ENCODE measurements at places on chromosomes 13 and 19. TPM values are rescaled to one million over a fixed set of nuclear protein-coding genes. Genes with fewer than 3 reads are reported as not detected.

DNA sequence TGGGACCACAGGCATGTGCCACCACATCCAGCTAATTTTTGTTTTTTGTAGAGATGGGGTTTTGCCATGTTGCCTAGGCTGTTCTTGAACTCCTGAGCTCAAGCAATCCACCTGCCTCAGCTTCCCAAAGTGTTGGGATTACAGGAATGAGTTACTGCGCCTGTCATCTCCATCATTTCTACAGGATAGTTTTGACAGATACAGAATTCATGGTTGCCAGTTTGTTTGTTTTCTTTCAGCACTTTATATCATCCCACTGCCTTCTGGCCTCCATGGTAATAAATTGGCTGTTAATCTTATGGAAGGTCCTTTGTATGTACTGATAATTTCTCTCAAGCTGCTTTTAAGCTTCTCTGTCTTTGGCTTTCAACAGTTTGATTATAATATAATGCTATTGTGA, 165.2 kb downstream of the RNF17 start:
- H3K4me1 ChIP-seq = no peaks in the 10 kb centered on the region
- DNase-seq = no peak
- H3K4me3 ChIP-seq = no peak overlapping the region
- H3K27ac ChIP-seq = no peak overlapping the region
- no peaks in the 10 kb centered on the region for H3K36me3 ChIP-seq

GRCh38 chr19:43286786-43287185, 17.5 kb upstream of the PSG9 start:
- peaks cover 2% of the 10 kb centered on the region for H3K27me3 ChIP-seq
- DNase-seq = no peak
- no peak overlapping the region for H3K27ac ChIP-seq
- H3K4me1 ChIP-seq = no peaks in the 10 kb centered on the region
- no peak overlapping the region for H3K4me3 ChIP-seq

DNA sequence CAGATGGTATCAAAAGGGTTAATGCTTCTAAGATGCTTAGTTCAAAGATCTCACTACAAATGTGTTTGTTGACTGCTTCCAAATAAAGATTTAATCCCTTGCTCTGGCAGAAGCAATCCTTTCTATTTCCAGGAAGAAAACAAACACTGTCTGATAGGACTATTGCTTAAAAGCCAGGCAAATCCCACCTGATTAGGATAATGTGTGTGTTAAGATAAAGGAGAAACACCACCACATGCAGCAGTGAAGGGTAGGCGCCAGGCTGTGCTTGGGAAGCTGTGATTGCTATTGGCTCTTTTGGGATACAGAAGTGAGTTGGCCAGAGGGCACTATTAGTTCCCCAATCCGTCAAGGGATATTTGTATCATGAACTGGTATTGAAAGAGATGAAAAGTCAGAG, 62.8 kb upstream of the LRCH1 start:
- no peak for DNase-seq
- H3K4me1 ChIP-seq = no peaks in the 10 kb centered on the region
- no peaks in the 10 kb centered on the region for H3K27me3 ChIP-seq
- no peak overlapping the region for H3K4me3 ChIP-seq
- H3K27ac ChIP-seq = no peak overlapping the region

DNA sequence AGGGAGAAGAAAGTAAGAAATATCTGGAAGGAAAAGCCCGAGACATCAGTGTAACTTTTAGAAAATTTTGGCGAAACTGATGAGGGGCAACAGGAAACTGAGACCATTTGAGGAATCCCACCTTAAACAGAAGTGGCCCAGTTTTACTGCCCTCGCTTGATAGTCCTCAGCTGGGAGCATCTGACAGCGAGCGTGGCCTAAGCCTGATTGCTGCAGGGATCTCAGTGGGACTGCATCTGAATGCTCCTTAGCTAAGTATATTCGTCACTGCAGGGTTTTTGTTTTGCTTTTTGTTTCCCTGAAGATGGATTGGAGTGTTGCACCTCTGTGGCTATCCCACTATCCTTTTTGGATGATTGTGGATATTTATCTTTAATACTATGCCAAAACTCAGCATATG, 262.7 kb upstream of the KLHL1 start:
- H3K36me3 ChIP-seq = no peaks in the 10 kb centered on the region
- H3K4me3 ChIP-seq = no peak overlapping the region
- DNase-seq = no peak
- H3K27ac ChIP-seq = no peak overlapping the region
- no peaks in the 10 kb centered on the region for H3K27me3 ChIP-seq

GRCh38 chr13:31697290-31697689, 42.0 kb upstream of the RXFP2 start:
- H3K36me3 ChIP-seq = no peaks in the 10 kb centered on the region
- no peak overlapping the region for H3K27ac ChIP-seq
- DNase-seq = no peak
- H3K4me1 ChIP-seq = no peaks in the 10 kb centered on the region

GRCh38 chr13:83272076-83272475, 610.2 kb downstream of the SLITRK1 start:
- no peak for DNase-seq
- H3K36me3 ChIP-seq = no peaks in the 10 kb centered on the region
- no peaks in the 10 kb centered on the region for H3K27me3 ChIP-seq

GRCh38 chr13:39263033-39263432, 224.8 kb downstream of the NHLRC3 start:
- peaks cover 7% of the 10 kb centered on the region for H3K4me1 ChIP-seq
- no peaks in the 10 kb centered on the region for H3K36me3 ChIP-seq
- DNase-seq = peak; percentile 65
- H3K27me3 ChIP-seq = peaks cover 9% of the 10 kb centered on the region

GRCh38 chr13:43558326-43558725, 228.4 kb downstream of the ENOX1 start:
- no peak overlapping the region for H3K4me3 ChIP-seq
- no peak overlapping the region for H3K27ac ChIP-seq
- peaks cover 4% of the 10 kb centered on the region for H3K27me3 ChIP-seq
- H3K4me1 ChIP-seq = no peaks in the 10 kb centered on the region
- no peak for DNase-seq

DNA sequence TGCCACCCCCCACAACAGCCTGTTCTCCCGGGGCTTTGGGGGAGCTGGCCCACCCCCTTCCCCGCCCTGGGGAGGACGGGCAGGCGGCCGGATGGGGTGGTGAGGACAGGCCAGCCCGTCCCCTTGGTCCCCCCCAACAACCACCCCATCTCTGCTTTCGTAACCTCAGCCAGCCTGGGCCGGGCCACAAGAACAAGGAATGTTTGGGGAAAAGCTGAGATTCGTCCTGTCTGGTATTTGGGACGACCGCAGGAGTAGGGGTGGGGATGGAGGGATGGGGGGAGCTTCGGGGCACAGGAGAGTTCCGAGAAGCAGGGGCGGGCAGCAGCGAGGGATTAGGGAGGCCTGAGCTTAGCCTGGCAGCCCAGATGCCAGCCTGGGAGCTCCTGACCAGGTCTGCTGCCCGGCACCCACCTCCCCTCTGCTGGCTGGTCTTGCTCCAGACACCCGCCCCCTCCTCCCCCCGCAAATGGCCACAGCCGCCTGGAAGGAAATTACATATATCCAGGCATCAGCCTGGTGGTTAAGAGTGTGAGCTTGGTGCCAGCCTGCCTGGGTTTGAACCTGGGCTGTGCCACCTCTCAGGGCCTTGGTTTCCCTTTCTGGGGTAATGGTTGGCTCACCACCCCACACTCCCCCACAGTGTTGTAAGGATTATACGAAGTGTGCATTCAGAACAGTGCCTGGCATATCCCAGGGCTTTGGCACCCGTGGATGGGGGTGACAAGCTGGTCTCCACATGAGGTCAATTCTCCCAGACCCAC, at the start of gene PODNL1:
Gene PODNL1, minus strand, starts transcription at position 117 of the 764 bp plus-strand sequence. CDS start 236 bp downstream, outside the sequence.
- peaks cover 1% of the 10 kb centered on the region for H3K4me1 ChIP-seq
- no peaks in the 10 kb centered on the region for H3K36me3 ChIP-seq
- DNase-seq = no peak
- H3K27ac ChIP-seq = no peak within 1 kb of the TSS
- peaks cover 6% of the 10 kb centered on the region for H3K27me3 ChIP-seq

DNA sequence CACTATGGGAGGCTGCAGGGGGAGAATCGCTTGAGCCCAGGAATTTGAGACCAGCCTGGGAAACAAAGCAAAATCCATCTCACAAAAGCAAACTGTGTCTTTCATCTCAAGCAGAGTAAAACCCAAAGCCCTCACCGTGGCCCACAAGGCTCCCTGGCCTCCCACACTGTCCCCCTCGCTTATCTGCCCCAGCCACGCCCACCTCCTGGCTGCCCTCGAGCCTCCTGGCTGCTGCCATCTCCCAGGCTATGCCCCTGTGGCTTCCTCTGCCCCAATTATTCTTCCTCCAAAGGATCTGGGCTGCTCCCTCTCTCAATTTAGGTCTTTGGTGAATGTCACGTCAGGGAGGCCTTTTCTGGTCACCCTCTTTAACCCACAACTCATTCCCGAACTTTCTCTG, 3.6 kb downstream of the RABAC1 start:
- H3K27me3 ChIP-seq = no peaks in the 10 kb centered on the region
- H3K36me3 ChIP-seq = no peaks in the 10 kb centered on the region
- no peak overlapping the region for H3K4me3 ChIP-seq
- H3K4me1 ChIP-seq = peaks cover 22% of the 10 kb centered on the region
- H3K27ac ChIP-seq = no peak overlapping the region

GRCh38 chr13:30004204-30004603, 153.8 kb upstream of the UBL3 start:
- H3K27me3 ChIP-seq = peaks cover 2% of the 10 kb centered on the region
- peaks cover 17% of the 10 kb centered on the region for H3K4me1 ChIP-seq
- no peak for DNase-seq
- H3K36me3 ChIP-seq = no peaks in the 10 kb centered on the region

- H3K4me3 ChIP-seq = no peak overlapping the region
- H3K27me3 ChIP-seq = peaks cover 30% of the 10 kb centered on the region
- H3K36me3 ChIP-seq = no peaks in the 10 kb centered on the region
- no peak overlapping the region for H3K27ac ChIP-seq
- no peaks in the 10 kb centered on the region for H3K4me1 ChIP-seq
These were observed 50.3 kb downstream of the GSX1 start for GRCh38 chr13:27842571-27842970.

- no peak overlapping the region for H3K4me3 ChIP-seq
- H3K27me3 ChIP-seq = no peaks in the 10 kb centered on the region
- H3K27ac ChIP-seq = no peak overlapping the region
- DNase-seq = no peak
- H3K4me1 ChIP-seq = no peaks in the 10 kb centered on the region
These were observed 193.7 kb downstream of the ZNF737 start for GRCh38 chr19:20371911-20372310.

- no peaks in the 10 kb centered on the region for H3K27me3 ChIP-seq
- no peak overlapping the region for H3K27ac ChIP-seq
- peaks cover 4% of the 10 kb centered on the region for H3K4me1 ChIP-seq
- DNase-seq = peak; percentile 91
These were observed 67.7 kb downstream of the ALOX5AP start for GRCh38 chr13:30802953-30803478.

- H3K27ac ChIP-seq = no peak overlapping the region
- DNase-seq = peak; percentile 71
- peak overlapping the region; percentile 38 for H3K4me3 ChIP-seq
- H3K27me3 ChIP-seq = peaks cover 7% of the 10 kb centered on the region
These were observed 5.0 kb upstream of the LENG1 start for GRCh38 chr19:54164369-54165068.

DNA sequence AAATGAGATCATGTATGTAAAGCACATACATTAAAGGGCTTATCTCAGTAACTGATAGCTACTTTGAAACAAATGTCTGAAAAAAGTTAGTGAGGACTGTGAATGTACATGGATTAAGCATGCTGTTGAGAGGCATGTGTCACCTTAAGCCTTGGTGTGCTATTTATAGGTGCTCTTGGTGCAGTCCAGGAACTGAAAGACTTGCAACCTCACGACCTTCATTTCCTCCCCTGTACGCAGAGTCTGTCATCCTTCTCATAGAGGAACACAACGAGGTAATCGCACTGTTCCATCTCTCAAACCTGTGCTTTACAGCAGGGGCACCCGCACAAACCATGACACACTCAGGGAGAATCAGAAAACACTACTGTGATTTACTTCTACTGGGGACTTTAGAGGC, 65.6 kb downstream of the UFM1 start:
- no peak overlapping the region for H3K27ac ChIP-seq
- H3K4me1 ChIP-seq = peaks cover 5% of the 10 kb centered on the region
- H3K4me3 ChIP-seq = no peak overlapping the region
- H3K36me3 ChIP-seq = no peaks in the 10 kb centered on the region
- peak; percentile 27 for DNase-seq

GRCh38 chr19:14575428-14575980, 3.6 kb upstream of the NDUFB7 start:
- no peak overlapping the region for H3K27ac ChIP-seq
- H3K27me3 ChIP-seq = no peaks in the 10 kb centered on the region
- peaks cover 28% of the 10 kb centered on the region for H3K4me1 ChIP-seq
- H3K36me3 ChIP-seq = peaks cover 2% of the 10 kb centered on the region
- no peak for DNase-seq
- H3K4me3 ChIP-seq = no peak overlapping the region

DNA sequence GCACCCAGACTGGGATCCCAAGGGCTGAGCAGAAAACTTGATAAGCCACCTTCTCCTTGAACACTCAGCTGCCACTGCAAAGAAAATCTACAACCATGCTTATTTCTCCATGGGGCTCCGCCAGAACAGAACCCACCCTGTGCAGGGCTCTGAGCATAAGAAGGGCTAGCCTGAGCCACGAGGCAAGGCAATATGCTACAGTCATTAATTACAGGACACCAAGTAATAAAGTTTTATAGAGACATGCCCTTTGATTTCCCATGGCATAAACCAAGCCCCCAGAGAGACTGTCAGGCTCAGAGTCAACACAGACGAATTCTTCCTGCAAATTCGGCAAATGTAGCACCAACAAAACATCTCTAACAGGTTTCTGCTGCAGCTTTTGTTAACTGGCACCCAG, 5.7 kb downstream of the PEPD start:
- H3K27ac ChIP-seq = no peak overlapping the region
- peaks cover 2% of the 10 kb centered on the region for H3K36me3 ChIP-seq
- DNase-seq = no peak
- no peak overlapping the region for H3K4me3 ChIP-seq
- H3K27me3 ChIP-seq = no peaks in the 10 kb centered on the region

GRCh38 chr19:48466561-48467325, 2.4 kb upstream of the CYTH2 start:
- peaks cover 23% of the 10 kb centered on the region for H3K4me1 ChIP-seq
- H3K27me3 ChIP-seq = no peaks in the 10 kb centered on the region

- H3K27me3 ChIP-seq = no peaks in the 10 kb centered on the region
- peaks cover 6% of the 10 kb centered on the region for H3K36me3 ChIP-seq
- H3K4me3 ChIP-seq = no peak overlapping the region
These were observed 133.0 kb downstream of the STK24 start for GRCh38 chr13:98443800-98444325.

Gene KLK3
- total RNA-seq = not detected

Gene NRTN
- total RNA-seq = 0.32 TPM

Gene ADAMTSL5
- 2.5 TPM for total RNA-seq

Gene CATSPERD
- total RNA-seq = not detected

Gene CEACAM3
- not detected for total RNA-seq

Gene PRRG2
- total RNA-seq = 0.81 TPM

Measured in activated CD4-positive, alpha-beta T cell treated with anti-CD3 and anti-CD28 coated beads for 36 hours (primary cell).